Activated CD4-positive, alpha-beta T cell treated with anti-CD3 and anti-CD28 coated beads, Interleukin-2, amount 50 U/mL, for 48 hours (primary cell): ENCODE measurements at places on chromosomes 3 and 15.

DNA sequence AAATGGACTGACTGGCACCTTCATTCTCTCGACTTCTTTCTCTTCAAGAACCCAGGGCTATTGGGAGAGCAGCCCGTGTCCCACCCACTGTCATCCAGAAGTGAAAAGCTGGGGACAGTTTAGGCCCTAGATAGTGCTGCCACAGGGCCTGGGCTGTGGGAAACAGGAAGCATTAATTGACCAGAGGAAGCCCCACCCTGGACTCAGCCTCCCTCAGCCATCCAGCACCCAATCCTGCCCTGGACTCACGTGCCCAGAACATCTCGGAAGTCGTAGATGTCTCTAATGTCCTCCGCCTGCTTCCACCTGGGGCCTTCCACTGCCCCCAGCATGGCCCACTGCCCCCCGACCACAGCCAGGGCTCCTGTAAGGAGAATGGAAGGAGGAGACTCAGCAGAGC, 2.3 kb downstream of the CAMK1 start:
- DNase-seq = no peak

GRCh38 chr15:99906311-99906710, 173.1 kb upstream of the LYSMD4 start:
- DNase-seq = no peak

- DNase-seq = no peak
Measured at GRCh38 chr3:183331498-183331897, 78.4 kb downstream of the B3GNT5 start.

GRCh38 chr3:30042274-30042859, 564.0 kb upstream of the TGFBR2 start:
- DNase-seq = peak; percentile 51

GRCh38 chr3:11000528-11000927, 8.0 kb downstream of the SLC6A1 start:
- no peak for DNase-seq

- DNase-seq = no peak
Measured at GRCh38 chr3:41579861-41580260, 380.6 kb downstream of the CTNNB1 start.

DNA sequence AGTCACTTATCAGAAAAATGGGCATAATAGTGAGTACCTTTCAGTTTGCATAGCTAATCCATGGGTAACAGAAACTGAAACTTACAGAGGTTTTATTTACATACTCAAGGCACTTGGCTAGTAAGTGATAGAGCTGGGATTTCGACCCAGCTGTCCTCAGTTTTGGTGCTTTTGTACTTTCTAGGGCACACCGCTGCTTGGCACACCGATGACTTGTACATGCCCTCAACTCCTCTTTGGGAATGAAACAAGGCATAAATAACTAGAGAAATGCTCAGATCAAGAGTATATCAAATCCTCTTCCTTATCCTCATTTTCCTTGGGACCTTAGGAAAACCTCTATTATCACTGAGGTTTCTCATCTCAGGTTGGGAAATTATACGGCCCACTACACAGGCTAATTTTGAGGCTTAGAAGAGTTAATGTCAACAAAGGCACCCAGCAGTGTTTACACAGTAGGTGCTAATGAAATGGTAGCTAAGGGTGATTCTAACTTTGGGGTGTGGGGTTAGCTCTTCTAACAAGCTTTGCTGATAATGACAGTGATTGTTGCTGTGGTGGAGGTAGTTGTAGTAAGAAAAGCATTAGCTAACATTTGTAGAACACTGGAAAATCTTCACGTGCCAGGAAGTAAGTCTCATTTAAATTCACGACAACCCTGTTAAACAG, 20.3 kb upstream of the DGKG start:
- no peak for DNase-seq

DNA sequence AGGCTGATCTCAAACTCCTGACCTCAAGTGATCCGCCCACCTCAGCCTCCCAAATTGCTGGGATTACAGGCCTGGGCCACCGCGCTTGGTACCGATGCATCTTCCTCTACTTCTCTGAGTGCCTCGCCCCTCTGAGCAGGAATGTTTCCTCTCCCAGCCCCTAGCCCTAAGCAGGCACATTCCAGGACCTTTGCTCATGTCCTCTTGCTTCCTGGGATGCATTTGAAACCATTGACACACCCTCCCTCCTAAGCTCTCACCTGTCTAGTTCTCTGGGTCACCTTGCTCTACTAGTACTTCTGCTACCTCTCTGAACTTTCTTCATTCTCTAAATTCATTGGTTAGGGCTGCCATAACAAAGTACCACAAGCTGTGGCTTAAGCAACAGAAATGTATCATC, 17.9 kb upstream of the UACA start:
- DNase-seq = no peak

DNA sequence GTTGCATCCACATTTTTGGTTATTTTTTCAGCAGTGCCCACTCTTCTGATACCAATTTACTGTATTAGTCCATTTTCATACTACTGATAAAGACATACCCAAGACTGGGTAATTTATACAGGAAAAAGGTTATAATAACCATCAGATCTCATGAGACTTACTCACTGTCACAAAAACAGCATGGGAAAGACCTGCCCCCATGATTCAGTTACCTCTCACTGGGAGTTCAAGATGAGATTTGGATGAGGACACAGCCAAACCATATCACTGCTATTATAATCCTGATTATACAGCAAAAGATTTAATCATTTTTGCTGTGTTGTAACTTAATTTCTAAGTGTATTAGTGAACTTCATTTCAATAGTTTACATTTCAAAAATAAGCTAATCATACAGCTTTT, 6.6 kb downstream of the ZBED2 start:
- no peak for DNase-seq

GRCh38 chr3:56737006-56737405, 53.9 kb upstream of the TASOR start:
- DNase-seq = no peak

- DNase-seq = no peak
Measured at GRCh38 chr15:41633609-41634008, 26.6 kb upstream of the MGA start.

DNA sequence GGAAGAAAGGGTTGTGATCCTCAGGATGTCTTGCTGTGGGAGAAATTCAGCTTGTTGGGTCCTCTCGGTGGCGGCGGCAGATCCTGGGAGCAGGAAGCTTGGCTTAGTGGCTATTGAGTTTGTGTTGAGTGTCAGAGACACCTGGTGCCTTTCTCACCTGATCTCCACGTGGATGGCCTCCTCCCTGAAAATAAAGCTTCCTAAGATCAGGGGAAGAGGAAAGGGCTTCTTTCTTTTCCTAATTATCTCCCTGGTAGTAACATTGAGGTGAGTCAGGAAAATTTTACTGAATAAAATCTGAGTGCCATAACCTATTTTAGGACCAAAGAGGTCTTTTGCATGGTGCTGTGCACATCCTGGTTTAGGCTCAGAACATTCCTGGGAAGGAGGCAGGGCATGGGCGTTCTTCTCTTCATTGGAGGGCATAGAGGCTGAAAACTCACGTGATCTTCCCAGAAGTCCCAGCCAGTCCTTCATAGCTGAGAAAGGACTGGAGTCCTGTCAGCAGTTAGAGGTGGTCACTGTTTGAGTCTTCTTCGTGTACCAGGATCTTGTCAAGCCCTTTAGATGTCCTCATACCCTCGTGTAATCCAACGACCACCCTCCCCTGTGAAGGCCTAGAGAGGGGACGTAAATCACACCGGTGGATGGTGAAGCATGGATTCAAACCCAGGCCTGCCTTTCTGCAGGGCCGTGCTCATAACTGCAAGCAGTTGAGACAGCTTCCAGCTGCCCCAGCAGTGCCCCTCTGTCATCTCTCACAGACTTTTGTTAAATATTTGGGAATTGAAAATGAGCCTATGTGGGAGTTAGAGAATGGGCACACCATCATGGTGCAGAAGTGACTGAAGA, 1.1 kb downstream of the CMTM8 start:
- peak; percentile 13 for DNase-seq

DNA sequence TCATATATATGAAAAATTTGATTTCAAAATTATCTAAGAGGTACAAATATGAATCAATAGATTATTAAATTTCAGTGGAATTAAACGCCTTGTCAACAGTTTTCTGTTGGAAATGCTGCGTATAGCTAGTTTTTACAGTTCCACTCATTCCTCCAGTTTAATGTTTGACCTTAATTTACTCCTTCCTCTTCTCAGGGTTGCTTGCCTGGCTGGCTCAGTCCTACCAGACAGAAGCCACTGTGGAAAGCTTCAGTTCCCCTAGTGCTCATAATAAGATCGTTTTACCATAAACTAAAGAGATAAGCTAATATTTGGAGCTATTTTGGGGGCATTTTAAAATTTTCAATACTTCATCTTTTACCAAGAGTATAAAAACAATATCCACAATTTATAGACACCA, 22.8 kb downstream of the EMC7 start:
- DNase-seq = no peak

DNA sequence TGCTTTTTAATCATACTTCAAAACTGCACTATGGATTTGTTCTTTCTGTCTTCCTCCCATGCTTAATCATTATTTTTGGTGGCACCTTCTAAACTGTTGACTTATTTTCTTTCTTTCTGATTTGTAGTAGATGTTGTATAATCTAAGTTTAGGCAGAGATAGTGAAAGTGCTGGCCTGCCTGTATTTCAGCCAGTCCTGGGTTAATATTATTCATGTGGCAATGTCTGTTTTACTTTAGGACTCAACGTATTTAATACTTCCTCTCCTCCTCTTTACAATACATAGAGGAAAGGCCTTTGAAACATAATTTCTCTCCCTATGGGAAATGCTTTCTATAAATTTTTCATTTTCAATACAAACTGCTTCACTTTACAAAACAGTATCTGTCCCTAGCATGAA, 327.7 kb upstream of the TPRG1 start:
- no peak for DNase-seq

DNA sequence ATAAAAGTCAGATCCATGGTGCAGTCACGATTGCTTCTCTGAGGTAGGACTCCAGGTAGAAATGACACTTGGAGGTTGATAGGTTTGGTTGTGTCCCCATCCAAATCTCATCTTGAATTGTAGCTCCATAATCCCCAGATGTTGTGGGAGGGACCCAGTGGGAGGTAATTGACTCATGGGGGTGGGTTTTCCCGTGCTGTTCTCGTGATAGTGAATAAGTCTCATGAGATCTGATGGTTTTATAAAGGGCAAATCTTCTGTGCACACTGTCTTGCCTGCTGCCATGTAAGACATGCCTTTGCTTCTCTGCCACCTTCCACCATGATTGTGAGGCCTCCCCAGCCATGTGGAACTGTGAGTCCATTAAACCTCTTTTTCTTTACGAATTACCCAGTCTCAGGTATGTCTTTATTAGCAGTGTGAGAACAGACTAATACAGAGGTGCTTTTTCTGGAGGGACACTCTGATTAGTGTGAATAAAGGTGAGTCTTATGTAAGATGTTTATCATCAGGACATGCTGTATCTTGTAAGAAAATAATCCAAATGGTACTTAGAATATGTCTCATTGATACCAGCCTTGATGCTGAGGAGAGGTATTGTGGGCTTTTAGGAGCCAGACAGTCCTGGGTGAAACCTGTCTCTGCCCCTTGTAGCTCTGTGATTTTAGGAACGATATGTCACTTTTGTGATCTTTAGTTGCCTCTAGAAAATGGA, 43.0 kb downstream of the SLCO3A1 start:
- DNase-seq = no peak
